ENCODE measurements at places on chromosomes 1 and 21.

- DNase-seq = no peak
Observed at GRCh38 chr1:23122023-23122748, 46.5 kb downstream of the LUZP1 start.

- no peak for DNase-seq
Observed at GRCh38 chr1:156923670-156924477, 3.4 kb downstream of the LRRC71 start.

DNA sequence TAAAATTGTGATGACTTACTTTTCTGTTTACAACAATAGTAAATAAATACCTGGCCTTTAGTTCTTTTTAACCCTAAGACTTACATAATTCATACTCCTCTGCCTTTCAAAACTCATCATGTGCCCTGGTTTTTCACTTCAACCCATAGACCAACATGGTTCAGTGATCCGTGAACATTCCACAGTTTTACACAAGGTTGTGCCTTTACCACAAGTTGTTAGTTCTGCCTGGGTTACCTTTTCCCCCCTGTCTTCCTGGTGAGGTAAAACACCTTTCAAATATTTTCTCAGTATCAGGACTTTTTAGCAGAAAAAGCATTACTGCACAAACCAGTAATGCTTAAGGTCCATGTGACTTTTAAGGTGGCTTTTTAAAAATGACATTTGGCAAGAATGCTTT, 1466.4 kb downstream of the PLA2G4A start:
- DNase-seq = no peak

DNA sequence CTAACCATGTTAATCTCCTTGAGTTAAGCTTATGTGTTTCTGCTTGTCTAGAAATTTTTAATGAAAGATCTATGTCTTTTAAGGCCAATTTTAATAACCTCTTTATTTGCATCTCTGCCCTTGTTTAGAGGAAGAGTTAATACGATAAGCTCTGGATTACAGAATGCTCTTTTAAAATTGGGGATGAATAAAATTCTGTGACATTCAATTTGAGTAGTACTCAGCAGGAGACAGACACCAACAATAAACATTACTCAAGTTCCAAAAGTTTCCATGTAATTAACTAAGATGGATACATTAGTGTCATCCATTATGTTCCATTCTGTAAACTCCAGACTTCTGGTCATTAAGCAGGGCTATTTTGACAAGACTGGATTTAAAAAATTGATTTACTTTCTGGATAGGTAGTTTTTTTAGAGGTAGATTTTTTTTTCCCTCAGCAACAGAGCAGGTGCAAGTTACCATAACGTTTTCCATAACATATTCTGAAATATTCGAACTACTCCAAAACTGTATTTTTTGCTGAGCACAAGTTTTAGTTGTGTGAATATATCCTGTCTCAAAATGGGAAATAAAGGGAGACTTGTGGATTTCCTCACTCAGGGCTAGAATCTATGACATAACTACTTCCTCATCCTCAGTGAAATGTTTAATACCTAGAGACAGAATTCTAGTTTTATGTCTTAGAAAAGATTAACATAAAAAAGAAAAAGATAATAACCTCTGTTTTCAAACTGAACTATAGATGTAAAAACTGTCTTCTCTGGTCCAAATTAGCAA, 221.7 kb downstream of the NEGR1 start:
- no peak for DNase-seq

DNA sequence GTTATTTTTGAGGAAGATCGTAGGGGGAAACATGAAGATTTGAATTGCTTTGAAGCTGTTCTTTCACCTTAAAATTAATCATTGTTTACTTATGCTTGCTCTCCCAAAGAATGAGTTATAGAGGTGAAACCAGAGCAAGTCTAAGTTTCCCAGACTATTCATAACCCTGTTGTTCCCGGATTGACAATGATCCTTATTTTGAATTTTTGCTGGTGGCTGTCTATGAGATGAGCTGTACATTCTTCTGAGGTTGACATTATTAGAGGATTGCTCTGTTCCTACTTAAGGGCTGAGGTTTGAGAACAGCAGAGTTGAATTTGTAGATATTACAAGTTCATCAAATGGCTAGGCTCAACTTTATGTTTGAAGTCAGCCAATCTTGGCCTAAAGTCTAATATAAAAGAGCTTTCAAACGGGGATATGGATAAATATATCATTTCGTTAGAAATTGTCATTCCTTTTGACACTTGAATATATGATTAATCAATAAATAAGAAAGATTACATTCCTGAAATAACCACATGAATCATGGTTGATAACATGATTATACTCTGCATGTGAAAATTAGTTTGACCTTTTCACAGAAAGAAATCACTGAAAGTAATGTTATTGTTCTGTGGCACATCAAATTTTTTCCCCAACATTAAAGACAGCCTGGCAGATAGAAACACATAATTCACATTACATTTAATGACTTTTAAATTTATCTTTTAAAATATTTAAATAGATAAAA, 19.1 kb upstream of the PDE4B start:
- no peak for DNase-seq

- no peak for DNase-seq
Observed at GRCh38 chr1:22639286-22639685, 2.9 kb downstream of the C1QA start.

DNA sequence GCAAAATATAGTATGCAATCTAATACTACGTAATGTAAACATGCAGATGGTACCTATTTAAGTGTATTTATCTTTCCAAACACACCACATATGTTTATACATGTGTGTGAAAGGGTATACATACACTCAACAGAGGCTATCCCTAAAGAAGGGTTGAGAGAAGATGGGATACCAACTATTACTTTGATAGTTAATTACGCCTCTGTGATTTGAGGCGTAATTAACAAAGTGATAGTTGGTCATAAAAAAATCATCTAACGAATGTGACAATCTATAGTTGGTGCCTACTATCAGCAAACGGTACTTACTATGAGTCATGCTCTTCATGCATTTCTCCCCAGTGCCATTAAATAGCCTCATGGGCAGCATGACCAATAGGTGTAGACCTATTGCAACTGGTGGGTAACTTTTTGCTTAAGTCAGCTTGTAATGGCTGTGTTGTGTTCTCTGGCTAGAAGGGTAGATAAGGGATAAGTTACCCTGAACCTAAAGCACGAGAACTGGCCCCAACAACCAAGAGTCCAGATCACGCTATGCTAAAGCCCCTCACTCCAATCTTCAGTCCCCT, 15.3 kb downstream of the RCAN1 start:
- no peak for DNase-seq

DNA sequence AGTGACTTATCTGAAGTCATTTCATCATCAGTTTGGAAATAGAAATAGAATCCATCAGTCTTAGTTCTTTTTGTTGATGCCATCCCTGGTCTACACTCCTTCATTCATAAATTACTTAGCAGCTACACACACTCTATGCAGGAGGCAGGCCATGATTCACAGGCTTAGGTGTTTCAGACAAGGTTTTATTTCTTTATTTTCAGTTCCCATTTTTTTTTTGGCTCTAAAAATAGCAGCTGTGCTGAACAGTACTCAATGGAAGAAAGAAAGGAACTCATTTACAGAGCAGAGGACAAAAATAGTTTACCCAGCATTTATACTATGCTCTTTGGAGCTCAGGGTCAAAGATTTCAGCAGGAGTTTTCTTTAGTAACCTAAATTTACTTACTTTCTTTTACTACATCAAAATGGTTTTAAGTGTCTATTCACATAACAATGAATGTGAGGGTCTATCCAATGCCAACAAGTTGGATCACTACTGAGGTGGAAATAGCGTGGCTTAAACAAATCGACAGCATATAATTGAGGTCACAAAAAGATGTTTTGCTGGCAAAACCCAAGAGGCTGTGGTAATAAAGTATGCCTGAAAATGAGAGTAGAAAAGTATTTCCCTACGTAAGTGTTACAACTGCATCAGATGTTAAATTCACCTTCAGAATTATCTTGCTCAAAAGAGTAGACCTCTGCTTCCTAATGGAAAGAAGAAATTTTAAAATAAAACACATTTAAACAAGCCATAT, 7.7 kb downstream of the KRTAP19-8 start:
- DNase-seq = no peak

- DNase-seq = no peak
Observed at GRCh38 chr1:88216441-88216840, 467.6 kb upstream of the PKN2 start.

DNA sequence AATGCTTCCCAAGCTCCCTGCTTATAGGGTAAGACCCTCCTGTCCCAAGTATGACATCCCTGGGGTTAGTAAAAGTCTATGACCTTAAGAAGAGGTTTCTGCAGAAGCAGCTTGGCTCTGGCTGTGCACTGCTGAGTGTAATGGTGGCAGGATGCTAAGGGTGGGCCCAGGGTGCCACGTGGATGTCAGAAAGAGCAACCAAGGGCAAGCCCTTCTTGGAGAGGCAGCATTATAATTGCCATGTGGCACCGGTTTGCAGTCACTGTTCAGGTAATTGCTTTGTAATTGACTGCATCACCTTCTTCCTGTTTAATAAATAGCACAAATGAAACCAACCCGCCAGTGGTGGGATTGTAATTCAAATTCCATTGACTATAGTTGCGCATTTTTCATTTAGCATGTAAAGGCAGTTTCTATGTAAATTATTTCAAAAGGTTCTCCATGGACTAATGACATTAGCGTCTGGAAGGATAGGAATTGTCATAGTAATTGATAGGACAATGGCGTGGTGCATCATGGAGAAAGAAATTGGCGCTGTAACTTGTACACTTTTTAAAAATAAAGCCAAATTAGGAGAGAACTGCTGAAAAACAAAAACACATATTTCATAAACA, 490.6 kb upstream of the VAMP3 start:
- DNase-seq = no peak

GRCh38 chr1:107557095-107557494, 407.9 kb downstream of the VAV3 start:
- no peak for DNase-seq

- no peak for DNase-seq
Observed at GRCh38 chr1:31991182-31991581, 22.5 kb upstream of the KHDRBS1 start.

DNA sequence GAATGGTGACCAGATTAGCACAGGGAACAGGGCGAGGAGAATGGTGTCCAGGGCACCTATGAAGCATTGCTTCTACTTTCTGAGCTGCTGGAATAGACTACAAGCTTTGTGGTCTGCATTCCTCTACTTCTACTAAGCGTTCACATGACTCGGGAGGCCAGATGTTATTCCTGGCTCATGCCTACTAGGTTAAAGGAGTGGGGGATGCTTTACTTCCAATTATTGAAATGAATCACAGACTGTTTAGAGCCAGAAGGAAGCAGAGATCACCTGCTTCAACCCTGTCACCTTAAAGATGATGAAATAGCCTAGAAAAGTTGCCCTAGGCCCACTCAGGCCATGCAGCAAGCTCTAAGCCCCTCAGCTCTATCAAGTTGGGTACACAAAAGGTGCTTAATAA, 633.5 kb downstream of the KIF26B start:
- DNase-seq = no peak

DNA sequence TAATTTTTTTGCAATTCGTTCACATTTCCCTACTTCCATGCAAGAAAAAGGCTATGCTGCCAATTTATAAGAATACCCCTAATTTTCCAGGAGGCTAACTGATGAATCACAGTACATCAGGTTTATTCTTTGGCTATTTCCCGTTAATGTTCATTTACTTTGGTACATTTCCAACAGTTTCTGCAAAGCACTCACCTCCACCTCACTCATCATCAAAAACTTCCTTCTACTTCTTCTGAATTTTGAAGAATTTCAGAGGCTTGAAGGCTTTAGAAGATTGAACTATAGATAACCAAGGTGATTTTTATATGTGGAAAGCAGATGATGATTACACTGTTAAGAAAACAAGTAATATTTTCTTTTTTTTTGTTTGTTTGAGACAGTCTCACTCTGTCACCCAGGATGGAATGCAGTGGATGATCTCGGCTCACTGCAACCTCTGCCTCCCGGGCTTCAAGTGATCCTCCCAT, 60.5 kb upstream of the HP1BP3 start:
- DNase-seq = no peak

DNA sequence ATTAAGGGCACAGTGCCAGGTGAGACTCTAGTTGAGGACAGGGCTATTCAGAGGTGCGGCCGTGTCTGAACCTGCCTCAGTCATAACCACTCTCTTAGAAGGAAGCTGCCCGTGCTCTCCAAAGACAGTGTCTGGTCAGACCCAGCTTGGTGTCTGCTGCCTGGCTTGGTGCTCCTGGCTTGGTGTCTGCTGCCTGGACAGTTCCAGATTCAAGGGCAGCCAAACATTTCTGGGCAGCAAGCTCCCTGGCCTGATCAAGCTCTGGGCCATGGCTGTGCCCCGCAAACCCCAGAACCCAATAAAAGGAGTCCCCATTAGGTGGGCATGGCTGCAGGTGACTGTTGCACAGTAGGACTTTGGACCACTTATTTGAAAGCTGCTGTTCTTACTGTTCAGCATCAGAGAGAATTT, 27.7 kb downstream of the NEK2 start:
- DNase-seq = no peak

GRCh38 chr1:185674201-185674600, 60.0 kb upstream of the HMCN1 start:
- peak; percentile 35 for DNase-seq

- DNase-seq = peak; percentile 60
Observed at GRCh38 chr1:24912376-24913273, 17.5 kb downstream of the RUNX3 start.

DNA sequence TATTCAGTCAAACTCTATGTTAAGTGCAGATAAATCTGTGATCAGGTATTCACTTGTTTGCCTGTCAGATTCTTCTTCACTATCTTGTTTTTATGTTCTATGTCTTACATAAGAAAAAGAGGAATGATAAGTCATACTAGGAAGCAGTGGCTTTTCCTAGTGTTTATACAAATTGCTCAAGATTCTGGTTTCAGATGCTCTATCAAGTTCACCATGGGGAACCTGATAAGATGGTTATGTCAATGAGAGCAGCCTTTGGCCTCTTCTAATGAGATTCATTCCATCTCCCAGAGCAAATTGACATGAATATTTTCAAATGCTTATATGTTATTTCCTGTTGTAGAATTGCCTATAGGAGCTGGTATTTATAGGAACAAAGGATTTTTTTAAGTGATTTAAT, 218.8 kb upstream of the TMPRSS15 start:
- DNase-seq = no peak

- DNase-seq = no peak
Observed at GRCh38 chr1:108715932-108716331, 3.2 kb downstream of the FNDC7 start.

GRCh38 chr21:43305336-43305665, 121.6 kb downstream of the SIK1 start:
- DNase-seq = no peak

DNA sequence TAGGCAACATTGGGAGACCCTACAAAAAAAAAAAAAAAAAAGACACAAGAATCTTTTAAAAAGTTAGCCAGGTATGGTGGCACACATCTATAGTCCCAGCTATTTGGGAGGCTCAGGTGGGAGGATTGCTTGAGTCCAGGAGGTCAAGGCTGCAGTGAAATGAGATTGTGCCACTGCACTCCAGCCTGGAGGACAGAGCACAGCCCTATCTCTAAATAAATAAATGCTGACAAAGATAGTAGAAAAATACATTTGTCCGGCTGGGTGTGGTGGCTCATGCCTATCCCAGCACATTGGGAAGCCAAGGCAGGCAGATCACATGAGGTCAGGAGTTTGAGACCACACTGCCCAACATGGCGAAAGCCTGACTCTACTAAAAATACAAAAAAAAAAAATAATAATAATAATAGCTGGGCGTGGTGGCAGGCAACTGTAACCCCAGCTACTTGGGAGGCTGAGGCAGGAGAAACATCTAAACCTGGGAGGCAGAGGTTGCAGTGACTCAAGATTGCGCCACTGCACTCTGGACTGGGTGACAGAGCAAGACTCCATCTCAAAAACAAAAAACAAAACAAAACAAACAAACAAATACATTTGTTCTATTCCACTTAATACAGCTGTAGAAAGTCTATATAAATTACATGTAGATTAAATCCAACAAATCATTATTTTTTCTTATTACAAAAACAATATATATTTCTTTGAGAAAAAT, 48.5 kb downstream of the PHACTR4 start:
- DNase-seq = no peak
